ENCODE measurements at places on chromosomes 4 and X. TPM values are rescaled to one million over a fixed set of nuclear protein-coding genes. Genes with fewer than 3 reads are reported as not detected.

Gene GIMD1
- total RNA-seq, result not detected

DNA sequence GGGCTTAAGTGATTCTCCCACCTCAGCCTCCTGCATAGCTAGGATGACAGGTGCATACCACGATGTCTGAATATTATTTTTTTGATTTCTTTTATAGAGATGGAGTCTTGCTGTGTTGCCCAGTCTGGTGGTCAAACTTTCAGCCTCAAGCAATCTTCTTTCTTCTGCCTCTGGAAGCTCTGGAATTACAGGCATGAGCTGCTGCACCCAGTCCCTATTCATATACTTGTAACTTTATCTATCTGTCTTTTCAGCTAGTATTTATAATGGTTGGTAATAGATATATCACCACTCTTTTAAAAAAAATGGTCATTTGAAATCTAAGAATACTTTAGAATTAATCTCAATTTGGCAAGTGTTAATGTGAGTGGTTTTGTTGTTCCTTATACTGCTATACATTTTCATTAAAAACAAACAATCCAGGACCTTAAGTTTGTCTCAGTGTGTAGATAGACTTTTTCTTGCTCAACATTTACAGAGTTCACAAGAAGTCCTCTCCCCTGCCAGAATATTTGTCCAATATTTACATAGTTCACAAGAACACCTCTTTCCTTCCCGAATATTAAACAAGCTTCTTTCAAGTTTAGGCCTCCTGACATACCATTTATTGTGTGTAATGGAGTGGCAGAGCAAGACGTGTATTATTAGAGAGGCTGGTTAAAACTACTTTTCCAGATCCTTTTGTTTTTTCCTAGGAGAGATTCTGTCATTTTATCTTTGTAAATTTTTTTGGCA lies 1197.4 kb upstream of the ADGRL3 start:
- H3K27ac ChIP-seq, result no peak overlapping the region

DNA sequence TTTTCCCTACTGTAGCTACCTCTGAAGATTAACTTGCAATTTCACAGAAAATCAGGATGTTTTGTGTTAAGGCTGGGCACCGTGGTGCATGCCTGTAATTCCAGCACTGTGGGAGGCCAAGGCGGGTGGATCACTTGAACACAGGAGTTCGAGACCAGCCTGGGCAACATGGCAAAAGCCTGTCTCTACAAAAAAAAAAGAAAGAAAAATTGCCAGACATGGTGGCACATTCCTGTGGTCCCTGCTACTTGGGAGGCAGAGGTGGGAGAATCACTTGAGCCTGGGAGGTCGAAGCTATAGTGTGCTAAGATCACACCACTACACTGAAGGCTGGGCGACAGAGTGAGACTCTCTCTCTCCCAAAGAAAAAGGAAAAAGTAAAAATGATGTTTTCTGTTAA lies 27.4 kb downstream of the APELA start:
- no peaks in the 10 kb centered on the region for H3K27me3 ChIP-seq
- no peak overlapping the region for H3K27ac ChIP-seq
- H3K4me1 ChIP-seq, result no peaks in the 10 kb centered on the region
- no peak overlapping the region for H3K4me3 ChIP-seq
- no peak for DNase-seq

DNA sequence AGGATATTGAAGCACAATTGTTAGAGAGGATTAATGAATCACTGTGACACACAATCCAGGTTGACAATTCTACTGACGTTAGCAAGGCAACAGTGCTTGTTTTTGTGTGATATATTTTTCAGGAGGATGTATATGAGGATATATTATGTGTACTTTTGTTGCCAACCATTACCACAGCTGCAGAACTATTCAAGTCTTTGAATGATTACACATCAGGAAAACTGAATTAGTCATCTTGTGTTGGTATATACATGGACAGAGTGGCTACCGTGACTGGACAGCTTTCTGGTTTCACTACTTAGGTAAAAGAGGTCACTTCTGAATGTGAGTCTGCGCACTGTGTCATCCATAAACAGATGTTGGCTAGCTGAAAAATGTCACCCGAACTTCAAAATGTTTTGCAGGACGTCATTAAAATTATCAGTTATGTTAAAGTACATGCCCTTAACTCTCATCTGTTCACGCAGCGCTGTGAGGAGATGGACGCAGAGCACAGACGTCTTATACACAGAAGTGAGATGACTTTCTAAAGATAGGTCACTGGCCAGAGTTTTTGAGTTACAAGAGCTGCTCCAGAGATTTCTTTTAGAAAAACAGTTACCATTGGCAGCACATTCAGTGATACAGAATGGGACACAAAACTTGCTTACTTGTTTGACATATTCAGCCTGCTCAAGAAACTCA lies 69.0 kb downstream of the MRPL1 start:
- H3K27ac ChIP-seq, result no peak overlapping the region
- no peak overlapping the region for H3K4me3 ChIP-seq
- peaks cover 4% of the 10 kb centered on the region for H3K4me1 ChIP-seq
- DNase-seq, result no peak
- no peaks in the 10 kb centered on the region for H3K27me3 ChIP-seq

DNA sequence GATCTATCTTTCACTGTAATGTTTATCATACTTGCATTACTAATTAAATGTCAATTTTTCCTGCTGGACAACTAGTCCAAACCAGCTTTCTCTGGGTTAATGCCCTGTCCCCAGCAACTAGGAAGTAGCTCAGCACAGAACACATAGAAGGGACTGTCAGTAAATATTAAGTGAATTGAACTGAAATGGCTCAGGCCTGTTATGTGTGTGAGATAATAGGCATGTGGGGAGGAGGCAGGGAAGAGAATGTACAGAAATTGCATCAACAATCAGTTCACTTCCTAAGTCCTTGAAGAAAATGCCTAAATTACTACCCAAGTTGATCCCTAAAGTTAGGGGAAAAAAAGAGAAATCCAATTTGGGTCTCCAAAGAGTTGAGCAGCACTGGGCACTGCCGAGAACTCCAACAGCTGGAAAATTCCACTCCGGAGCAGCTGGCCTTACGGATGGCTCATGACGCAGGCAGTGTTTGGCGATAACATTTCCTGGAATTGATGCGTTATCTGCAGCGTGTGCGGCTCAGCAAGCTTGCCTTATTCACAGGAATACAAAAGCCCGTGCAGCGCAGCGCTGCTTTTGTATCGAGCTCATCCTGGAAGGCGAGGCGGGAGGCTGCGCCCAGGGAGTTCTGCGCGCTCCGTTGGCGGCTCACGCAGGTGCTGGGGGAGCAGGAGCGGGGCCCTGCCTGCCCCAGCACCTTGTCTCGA lies 297.3 kb upstream of the LCORL start:
- H3K36me3 ChIP-seq, result no peaks in the 10 kb centered on the region
- H3K27me3 ChIP-seq, result peaks cover 51% of the 10 kb centered on the region
- no peak overlapping the region for H3K27ac ChIP-seq
- no peak for DNase-seq
- H3K4me1 ChIP-seq, result no peaks in the 10 kb centered on the region

GRCh38 chrX:45771560-45772340 lies 571.1 kb upstream of the DIPK2B start:
- peak overlapping the region; percentile 89 for H3K27ac ChIP-seq
- no peaks in the 10 kb centered on the region for H3K36me3 ChIP-seq
- peak overlapping the region; percentile 81 for H3K4me3 ChIP-seq
- no peaks in the 10 kb centered on the region for H3K27me3 ChIP-seq
- H3K4me1 ChIP-seq, result peaks cover 40% of the 10 kb centered on the region

Gene CXCL1
- not detected for total RNA-seq

DNA sequence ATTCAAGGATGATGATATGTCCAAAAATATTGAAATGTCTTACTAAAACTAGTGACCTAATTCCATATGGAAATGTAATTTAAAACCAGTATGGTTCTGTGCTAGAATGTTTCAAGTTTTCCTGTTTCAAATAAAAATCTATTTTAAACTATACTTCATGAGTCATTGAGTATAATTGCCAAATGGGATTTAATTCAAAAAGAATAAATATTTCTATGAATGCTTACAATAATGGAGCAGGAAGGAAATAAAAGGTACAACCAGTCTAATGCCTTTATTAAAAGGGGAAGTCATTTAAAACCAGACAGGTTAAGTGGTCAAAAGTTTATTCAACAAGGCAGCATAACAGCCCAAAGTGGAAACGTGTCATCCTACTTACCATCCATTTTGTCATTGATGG lies 2347.1 kb downstream of the PCDH7 start:
- H3K36me3 ChIP-seq, result no peaks in the 10 kb centered on the region
- no peaks in the 10 kb centered on the region for H3K27me3 ChIP-seq
- no peak overlapping the region for H3K4me3 ChIP-seq
- DNase-seq, result no peak
- no peak overlapping the region for H3K27ac ChIP-seq
- no peaks in the 10 kb centered on the region for H3K4me1 ChIP-seq

Gene STATH
- not detected for total RNA-seq

Gene CLOCK
- 10.9 TPM for total RNA-seq

Gene TMPRSS11E
- not detected for total RNA-seq

DNA sequence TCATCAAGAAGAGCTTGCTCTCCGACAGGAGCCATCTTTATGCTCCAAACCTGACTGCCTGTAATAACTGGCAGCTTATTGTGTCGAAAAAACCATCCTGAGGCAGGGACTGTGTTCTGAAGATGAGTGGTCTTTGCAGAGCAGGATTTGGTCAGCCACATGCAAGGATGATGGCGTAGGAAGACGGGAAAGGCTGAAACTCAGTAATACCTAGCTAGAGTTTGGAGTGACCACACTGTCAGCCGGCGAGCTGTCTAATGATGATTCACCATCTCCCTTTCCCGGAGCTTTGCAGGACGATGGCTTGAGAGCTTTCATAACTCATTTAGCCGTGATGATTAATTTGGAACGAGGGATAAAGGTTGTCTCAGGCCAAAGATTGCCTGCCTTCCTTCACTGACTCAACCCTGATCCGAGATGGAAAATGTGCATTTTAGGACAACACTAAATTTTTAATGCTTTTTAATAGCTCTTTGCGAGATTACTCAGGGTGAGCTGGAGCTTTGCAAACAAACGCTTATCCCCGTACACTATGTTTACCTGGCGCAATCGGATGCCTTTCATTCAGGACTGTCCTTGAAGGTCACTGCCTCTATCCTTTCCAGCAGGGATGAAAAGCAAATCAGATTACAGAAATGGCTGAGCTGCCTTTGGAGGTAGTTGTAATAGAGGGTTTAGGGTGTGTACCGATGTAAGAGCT lies 288.5 kb downstream of the ASMT start:
- no peaks in the 10 kb centered on the region for H3K36me3 ChIP-seq
- DNase-seq, result no peak
- H3K27me3 ChIP-seq, result peaks cover 7% of the 10 kb centered on the region

DNA sequence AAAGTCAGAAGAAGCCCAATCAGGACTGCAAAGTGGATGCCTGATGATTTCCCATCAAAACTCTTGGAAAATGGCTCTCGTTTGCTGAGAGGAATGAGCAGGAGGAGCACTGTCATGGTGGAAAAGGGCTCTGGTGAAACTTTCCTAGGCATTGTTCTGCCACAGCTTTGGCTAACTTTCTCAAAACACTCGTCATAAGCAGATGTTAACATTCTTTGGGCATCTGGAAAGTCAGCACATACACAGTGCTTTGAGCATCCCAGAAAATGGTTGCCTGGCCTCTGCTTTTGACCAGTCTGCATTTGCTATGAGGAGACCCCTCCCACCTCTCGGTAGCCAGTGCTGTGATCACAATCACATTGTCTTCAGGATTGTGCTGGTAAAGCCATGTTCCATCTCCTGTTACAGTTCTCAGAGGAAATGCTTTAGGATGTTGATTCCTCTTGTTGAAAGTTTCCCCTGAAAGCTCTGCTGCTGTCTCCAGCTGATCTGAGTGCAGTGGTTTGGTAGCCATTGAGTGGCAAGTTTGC lies 25.2 kb upstream of the TBC1D14 start:
- H3K27me3 ChIP-seq, result no peaks in the 10 kb centered on the region
- no peaks in the 10 kb centered on the region for H3K4me1 ChIP-seq
- H3K36me3 ChIP-seq, result no peaks in the 10 kb centered on the region

- no peaks in the 10 kb centered on the region for H3K4me1 ChIP-seq
- no peaks in the 10 kb centered on the region for H3K36me3 ChIP-seq
- no peak for DNase-seq
- no peak overlapping the region for H3K4me3 ChIP-seq
These were observed 227.4 kb upstream of the ANKRD50 start for GRCh38 chr4:124939908-124940307.

- H3K36me3 ChIP-seq, result peaks cover 7% of the 10 kb centered on the region
- no peak overlapping the region for H3K4me3 ChIP-seq
- no peaks in the 10 kb centered on the region for H3K27me3 ChIP-seq
- no peak for DNase-seq
- H3K27ac ChIP-seq, result peak overlapping the region; percentile 0
These were observed 5.7 kb downstream of the SYAP1 start for GRCh38 chrX:16725072-16725471.

DNA sequence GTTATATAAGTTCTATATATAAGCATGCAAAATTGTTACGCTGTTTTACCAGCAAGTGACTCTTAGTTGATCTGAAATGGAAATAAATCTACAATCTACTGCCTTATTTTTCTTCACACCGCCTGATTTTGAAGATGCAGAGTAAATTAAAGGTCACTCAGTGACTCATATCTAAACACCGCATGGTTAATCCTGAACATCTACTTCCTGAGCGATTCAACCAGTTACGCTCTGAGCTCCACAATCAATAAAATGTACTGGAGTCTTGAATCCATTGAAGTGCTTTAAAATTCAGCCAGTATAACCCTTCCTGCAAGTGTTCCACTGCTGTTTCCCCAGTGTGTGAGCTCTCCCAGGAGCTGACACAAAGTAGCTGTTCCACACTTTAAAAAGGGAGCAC lies 192.8 kb downstream of the SLC7A11 start:
- no peak overlapping the region for H3K4me3 ChIP-seq
- no peaks in the 10 kb centered on the region for H3K27me3 ChIP-seq

DNA sequence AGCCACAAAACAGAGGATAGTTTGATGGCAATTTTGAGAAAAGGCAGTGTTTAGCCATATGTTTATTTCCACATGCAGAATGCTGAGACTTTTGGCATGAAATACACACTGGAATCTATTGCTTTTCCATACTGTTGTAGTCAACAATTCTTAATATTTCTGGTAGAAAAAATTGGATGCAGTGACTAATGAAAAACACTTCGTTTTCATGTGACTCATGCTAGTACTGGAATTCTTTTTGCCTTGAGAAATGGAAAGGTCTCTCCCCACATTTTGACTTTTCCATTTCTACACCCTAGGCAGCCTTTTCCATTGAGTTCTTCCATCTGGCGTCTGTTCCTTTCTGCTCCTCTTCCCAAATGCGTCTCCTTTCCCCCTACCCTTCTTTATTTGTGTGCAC lies 425.2 kb upstream of the FTHL17 start:
- H3K36me3 ChIP-seq, result no peaks in the 10 kb centered on the region
- no peak for DNase-seq
- H3K27ac ChIP-seq, result no peak overlapping the region
- H3K4me1 ChIP-seq, result no peaks in the 10 kb centered on the region

- H3K27me3 ChIP-seq, result no peaks in the 10 kb centered on the region
- no peak overlapping the region for H3K27ac ChIP-seq
- no peaks in the 10 kb centered on the region for H3K36me3 ChIP-seq
- H3K4me3 ChIP-seq, result no peak overlapping the region
- no peaks in the 10 kb centered on the region for H3K4me1 ChIP-seq
These were observed 940.6 kb downstream of the PCDH19 start for GRCh38 chrX:99469439-99469838.

GRCh38 chr4:16579866-16580265 lies 318.6 kb downstream of the LDB2 start:
- no peak for DNase-seq
- H3K4me1 ChIP-seq, result no peaks in the 10 kb centered on the region
